M059J (cell line): ENCODE measurements at places on chromosomes 13 and 19.

DNA sequence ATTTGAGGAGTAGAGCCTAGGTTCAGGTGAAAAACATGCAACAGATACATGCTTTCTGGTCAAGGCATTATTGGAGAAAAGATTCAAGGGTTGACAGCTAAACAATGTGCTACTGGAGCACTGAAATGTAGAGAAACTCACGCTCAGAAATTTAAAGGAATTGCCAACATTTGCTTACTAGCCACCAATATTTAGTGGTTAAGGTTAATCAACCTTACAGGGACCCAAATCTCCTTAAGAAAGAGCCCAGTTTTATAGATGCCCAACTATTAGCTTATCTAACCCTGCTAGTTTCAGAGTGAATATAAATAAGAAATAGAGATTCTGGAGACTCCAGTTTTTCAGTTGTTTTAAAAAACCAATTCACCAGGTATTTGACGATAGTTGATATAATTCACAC is 203.6 kb downstream of the DACH1 start:
- DNase-seq: no peak

GRCh38 chr13:106095919-106096318 is 439.5 kb downstream of the EFNB2 start:
- no peak for DNase-seq

- no peak for DNase-seq
These were observed 709.4 kb downstream of the PCDH9 start for GRCh38 chr13:66520511-66521355.

DNA sequence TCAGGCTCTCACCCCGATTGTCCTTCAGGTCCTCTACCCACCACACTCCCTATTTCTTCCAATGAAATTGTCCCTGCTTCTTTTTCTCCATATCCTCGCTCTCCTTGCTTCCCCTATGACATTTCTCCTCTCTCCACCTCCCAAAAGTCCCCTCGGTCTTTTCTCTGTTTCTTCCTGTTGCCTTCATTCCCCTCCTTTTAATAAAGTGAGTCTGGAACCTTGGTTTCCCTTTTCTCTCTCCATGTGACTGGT is 676 bp upstream of the ZNF574 start:
- no peak for DNase-seq
